ENCODE measurements at places on chromosomes 3 and 15.

DNA sequence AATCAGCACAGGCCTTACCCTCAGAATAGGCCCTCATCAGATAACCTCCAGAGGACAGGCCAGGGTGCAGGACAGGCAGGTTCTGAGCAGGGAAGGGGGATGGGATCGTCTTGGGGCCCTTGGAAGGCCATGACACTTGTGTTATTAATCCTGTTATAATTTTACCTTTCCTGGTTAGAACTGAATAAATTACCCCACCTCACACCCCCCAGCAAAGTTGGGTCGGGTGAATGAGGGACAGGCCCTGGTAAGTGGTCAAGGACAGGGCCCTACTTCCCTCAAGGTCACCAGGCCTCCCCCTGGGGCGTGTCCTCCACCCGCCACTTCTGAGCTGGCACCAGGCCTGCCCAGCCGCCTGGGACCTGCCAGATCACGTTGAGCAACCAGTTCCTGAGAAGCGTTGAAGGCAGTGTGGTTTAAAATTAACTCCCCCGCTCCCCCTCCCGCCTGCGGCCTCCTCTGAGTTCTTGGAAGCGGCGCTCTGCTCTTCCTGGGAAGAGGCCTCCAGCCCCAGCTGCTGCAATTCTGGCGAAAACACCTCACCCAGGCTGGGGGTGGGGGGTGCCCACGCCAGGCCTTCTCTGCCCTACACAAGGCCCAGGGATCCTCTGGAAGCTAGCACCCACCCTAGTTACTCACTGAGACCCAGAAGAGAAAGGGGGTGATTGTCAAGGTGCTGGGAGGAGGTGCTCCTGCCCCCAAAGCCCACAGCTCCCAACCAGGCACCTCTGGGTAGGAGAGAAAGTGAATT lies 10.6 kb downstream of the CISH start:
- DNase-seq = no peak

- no peak for DNase-seq
These were observed 15.0 kb downstream of the IL17RD start for GRCh38 chr3:57150113-57150581.

- no peak for DNase-seq
These were observed 184.4 kb downstream of the PEX5L start for GRCh38 chr3:179852142-179852905.

DNA sequence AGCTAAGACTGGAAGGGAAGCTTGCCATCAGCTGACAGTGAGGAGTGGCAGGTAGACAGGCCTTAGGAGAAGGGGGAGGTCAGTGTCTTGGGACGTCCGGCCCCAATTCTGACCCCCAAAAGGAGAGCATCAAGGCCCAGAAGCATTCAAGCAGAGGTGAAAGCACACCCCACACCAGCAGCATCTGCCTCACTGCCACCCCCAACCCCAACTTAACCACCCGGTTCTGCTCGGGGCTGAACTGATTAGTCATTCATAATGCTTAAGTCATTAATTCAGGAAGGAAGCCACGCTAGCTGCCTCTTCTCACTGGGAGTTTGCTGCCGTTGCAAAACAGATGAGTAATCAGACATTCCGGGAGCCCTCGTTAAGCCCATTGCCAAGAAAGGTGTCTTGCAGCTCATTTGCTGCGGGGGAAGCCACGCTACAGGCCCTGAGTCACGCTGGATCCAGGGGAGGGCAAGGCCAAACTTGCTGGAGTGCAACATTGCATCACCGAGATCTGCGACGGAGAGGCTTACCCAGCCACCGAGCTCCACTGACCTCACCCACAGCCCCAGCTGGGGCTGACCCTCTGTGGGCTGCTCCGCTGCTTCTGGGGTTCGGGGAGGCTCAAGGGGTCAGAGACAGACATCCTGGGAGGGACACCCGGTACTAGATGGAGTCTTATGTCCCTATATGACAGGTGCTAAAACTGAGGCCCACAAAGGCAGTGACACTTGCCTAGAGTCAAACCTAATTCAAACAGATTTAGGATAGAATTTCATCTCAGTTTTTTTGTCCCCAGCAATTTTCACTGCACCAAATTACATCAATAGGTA lies 46.4 kb upstream of the HES1 start:
- no peak for DNase-seq

DNA sequence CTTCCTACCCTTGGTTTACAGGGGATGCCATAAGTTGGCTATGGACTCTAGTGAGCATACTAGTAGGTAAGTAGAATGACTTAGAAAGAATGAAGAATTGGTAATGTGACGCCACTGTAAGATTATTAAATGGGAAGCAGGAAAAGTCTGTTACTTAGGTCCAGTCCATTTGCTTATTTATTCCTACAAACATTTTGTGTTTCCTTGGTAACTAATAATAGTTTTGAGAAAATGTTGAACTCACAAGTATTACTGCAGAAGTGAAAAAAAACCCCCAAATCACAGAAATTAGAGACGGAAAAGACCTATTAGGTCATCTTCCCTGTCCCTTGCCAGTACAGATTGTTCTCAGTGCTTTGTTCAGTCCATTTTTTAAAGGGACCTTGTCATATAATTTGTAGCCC lies 63.5 kb downstream of the CMSS1 start:
- DNase-seq = no peak

- no peak for DNase-seq
These were observed 381.4 kb downstream of the TBC1D5 start for GRCh38 chr3:17360991-17361390.

- no peak for DNase-seq
These were observed 4.5 kb upstream of the CLN6 start for GRCh38 chr15:68234060-68234459.

- DNase-seq = no peak
These were observed 201.3 kb upstream of the PRICKLE2 start for GRCh38 chr3:64426551-64426950.

DNA sequence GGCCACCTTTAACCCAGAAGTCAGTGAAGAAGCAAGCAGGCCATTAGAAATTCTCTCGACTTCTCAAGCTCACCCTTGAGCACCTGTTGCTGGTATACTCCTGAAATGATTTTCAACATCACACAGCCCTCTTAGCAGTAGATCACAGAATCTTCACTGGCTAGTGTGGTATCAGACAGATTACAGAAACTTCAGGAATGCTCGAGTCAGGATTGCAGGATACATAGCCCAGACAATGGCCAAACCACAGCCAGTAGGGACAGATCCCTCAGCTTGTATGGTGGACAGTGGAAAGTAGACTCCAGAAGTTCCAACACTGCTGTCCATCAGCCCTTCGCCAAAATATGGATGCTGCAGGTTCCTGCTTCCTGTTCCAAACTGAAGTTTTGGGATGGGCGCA lies 4.5 kb upstream of the KLHL40 start:
- DNase-seq = no peak

DNA sequence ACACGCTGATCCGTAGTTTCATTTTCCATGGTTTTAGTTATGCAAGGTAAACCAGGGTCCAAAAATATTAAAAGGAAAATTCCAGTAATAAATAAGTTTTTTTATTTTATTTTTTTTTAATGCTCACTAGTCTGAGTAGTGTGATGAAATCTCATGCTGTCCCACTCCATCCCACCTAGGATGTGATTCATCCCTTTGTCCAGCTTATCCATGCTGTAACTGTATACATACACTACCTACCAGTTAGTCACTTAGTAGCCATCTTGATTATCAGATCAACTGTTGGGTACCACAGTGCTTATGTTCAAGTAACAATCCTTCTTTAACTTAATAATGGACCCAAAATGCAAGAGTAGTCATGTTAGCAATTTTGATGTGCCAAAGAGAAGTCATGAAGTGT lies 75.2 kb downstream of the ESYT3 start:
- no peak for DNase-seq

- no peak for DNase-seq
These were observed 107.3 kb upstream of the LPP start for GRCh38 chr3:188046561-188047211.

GRCh38 chr15:28930476-28931291 lies 44.9 kb downstream of the APBA2 start:
- no peak for DNase-seq

DNA sequence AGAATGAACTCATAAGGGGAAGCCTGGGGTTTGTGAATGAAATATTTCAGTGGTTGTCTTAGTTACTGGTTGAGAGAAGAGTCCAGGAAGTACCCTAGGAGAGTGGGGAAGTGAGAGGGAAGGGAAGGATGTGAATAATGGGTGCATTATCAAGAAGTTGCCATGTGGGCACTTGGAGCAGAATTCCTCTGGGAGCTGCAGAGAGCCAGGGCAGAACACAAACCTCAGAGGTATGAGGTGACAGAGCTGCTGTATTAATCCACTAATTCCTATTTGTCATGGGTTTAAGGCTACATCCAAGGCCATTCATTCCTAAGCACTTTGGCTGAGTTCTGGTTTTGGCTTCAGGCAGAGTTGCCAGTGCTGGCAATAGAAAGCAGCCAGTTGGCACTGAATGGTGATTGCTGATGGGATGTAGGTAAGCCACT lies 29.0 kb downstream of the NDUFB4 start:
- DNase-seq = no peak
